ENCODE measurements at places on chromosomes 12 and 14.

- no peak for DNase-seq
Measured at GRCh38 chr12:3802721-3803120, 49.8 kb upstream of the CRACR2A start.

DNA sequence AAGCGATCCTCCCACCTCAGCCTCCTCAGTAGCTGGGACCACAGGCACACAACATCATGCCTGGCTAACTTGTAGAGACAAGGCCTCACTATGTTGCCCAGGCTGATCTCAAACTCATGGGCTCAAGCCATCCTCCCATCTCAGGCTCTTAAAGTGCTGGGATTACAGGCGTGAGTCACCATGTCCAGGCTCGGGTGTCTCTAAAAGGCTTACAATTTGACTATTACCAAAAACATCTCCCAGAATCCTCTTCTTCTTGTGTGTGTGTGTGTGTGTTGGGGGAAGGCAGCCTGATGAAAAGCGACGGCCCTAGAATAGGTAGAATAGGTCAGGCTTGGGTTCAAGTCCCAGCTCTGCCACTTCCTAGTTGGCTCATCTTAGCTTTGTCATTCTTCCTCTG is 16.8 kb downstream of the MSI1 start:
- DNase-seq, result no peak

- DNase-seq, result no peak
Measured at GRCh38 chr14:105169776-105170655, 1.4 kb upstream of the JAG2 start.

GRCh38 chr12:4242595-4242994 is 31.0 kb upstream of the CCND2 start:
- DNase-seq, result no peak

GRCh38 chr12:109737126-109737525 is 23.5 kb downstream of the FAM222A start:
- no peak for DNase-seq

DNA sequence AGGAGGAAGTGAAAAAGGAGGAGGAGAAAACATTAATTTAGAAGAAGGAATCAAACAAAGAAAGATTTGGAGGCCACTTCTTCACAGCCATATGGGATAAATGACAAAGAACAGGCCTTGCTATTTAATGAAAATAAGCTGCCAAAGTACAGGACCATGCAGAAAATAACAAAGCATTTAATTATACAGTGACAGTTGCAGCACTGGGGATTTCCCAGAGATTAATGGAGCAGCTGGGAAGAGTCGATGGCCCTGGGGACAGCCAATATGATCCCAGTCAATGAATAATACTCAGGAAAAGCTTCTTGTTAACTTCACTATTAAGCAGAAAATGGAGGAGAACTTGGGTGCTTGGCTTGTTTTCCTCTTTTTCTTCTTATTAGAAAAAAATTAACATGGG is 34.6 kb downstream of the RERG start:
- DNase-seq, result no peak

DNA sequence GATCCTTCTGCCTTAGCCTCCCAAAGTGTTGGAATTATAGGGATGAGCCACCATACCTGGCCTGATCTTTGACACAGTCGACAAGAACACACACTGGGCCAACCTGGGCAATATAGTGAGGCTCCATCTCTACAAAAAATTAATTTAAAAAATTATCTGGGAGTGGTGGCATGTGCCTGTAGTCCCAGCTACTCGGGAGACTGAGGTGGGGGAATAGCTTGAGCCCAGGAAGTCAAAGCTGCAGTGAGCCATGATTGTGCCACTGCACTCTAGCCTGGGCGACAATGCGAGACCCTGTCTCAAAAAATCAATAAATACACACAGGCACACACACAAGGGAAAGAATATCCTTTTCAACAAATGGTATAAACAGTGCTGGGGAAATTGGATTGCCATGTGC is 6.1 kb upstream of the OS9 start:
- no peak for DNase-seq

- DNase-seq, result no peak
Measured at GRCh38 chr12:25771476-25771875, 187.0 kb upstream of the RASSF8 start.

DNA sequence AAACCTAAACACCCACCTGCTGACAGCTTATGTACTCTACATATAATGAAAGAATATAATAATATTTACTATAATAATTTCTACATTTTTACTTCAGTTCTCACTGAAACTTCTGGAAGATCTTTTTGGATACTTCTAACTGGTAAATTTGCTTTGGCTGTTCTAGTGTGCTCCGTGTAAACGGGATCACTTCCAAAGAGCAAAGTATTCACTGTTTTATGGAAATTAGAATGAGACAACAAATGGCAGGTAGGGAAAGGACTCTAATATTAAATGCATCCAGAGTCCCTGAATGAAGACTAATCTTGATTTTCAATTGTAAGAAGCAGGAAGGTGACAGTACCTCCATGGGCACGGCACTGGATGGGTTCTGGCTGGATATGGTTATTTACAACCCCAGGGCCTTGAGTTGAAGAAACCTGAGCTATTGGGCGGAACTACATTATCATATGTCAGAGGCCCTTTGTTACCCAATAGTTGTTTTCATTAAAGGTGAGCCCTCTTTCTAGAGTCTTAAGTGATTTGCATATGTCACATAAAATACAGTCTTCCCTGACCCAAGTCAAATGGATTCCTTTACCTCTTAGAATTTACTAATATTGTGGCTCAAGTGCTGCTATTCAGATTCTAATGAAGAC is 10.7 kb downstream of the ERP29 start:
- peak; percentile 14 for DNase-seq

DNA sequence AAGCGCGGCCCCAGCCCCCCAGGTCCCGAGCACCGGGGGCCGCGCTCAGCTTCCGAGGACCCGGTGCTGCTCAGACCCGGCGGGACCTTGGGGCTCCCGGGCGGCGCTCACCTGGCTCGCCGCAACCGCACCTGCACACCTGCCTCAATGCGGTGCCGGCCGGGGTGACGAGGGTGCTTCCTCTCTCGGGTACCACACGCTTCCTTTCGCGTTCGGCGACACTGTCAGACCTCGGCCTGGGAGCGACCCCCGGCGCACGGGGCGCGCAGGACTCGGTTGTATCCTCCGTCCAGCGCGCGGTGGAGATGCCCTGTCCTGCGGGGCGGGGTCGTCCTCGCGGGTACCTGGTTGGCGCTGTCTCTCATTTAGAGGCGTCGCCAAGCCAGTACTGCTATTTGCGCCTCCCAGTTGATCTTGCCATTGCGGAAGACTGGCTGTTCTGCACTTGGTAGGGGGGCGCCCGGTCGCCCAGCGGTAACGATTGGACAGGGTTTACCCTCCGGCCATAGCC is 718 bp downstream of the PACS2 start:
- DNase-seq, result no peak

- no peak for DNase-seq
Measured at GRCh38 chr14:30935445-30935844, 61.1 kb downstream of the COCH start.

GRCh38 chr12:49905718-49906314 is 2.1 kb upstream of the FAIM2 start:
- DNase-seq, result no peak

GRCh38 chr14:51228890-51229289 is 11.2 kb upstream of the TMX1 start:
- DNase-seq, result no peak

- DNase-seq, result no peak
Measured at GRCh38 chr12:51941604-51942003, 9.9 kb upstream of the ACVR1B start.

- DNase-seq, result no peak
Measured at GRCh38 chr12:13199592-13199991, 3.1 kb downstream of the EMP1 start.

- no peak for DNase-seq
Measured at GRCh38 chr12:94705676-94706075, 55.3 kb upstream of the TMCC3 start.

DNA sequence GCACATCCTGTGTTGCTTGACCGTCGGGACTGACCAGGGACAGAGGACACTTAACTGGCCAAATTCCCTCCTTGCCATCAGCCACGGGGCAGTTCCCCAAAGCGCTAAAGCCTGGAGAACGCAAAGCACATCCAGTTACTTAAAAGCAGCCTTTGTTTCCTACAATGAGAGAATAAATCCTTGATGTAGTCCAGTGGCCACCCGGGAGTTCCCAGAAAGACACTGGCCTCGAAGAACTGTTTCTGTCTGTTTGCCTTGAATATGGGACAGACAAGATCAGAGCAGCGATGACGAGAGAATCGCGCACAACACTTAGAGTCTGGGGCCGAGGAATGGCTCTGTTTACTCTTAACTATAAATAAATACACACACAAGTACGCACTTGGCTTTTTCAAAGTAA is 102.2 kb downstream of the TNFAIP2 start:
- no peak for DNase-seq

DNA sequence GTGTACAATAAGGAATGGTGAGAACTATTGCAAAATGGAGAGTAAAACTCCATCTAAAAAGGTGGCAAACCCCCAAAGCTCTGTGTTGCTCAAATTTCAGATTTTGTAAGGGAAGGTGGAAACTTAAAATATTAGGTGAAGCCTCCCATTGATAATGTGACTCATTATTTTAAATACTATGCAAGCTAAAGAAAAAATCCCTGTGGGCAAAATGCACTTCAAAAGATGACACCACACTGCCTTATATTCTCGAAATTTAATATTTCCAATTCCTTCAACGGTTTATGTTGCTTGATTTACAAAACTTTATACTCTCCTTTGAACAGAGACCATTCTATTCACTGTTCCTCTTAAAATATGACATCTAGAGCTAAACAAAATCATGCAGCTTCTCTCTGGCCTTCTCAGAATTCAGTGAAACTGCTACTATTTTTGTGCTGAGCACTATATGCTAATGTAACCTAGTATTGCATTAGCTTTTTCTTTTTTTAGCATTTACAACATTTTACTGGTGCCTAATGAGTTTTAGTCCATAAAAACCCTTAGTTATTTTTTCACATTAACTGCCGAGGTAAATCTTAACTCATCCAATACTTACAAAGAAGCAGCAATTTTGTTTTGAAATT is 297.7 kb downstream of the SYT1 start:
- no peak for DNase-seq

- DNase-seq, result no peak
Measured at GRCh38 chr12:97877404-97877803, 414.8 kb downstream of the RMST start.

DNA sequence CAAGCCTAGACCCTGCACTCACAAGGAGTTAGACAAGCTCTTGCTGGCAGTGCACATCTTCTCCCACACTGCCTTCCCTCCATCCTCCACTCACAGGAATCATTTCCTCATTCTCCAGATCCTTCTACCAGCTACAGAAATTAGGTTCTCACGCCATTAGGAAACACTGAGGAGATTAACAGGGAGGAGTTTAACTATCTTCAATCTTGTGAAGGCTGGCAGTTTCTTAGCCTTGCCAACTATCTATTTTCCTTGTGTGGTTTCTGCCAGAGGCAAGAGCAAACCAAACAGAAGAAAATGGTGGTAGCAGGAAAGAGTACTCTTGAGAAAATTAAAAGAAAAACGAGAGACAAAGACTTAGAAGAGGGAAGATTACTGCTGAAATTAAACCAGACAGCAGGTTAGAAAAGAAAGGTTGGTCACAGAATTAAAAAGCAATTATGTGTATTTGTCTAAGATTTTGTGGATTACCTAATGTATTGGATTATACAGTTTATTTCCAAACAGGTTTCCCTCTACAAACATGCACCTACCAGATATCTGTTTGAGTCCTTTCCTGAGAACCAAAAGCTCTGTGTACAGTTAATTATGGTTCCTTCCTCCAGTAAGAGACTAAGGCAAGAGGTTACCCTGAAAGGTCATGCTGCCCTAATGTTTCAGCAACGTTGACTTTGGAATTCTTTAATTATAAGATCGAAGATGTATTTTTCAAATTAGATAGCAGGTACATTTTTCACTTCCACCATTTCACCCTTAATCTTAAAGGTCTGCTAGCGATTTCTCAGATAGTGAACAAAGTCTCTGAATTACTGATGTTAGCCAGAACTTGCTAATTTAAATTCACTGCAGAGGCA is 5.0 kb downstream of the RERG start:
- DNase-seq, result peak; percentile 17

DNA sequence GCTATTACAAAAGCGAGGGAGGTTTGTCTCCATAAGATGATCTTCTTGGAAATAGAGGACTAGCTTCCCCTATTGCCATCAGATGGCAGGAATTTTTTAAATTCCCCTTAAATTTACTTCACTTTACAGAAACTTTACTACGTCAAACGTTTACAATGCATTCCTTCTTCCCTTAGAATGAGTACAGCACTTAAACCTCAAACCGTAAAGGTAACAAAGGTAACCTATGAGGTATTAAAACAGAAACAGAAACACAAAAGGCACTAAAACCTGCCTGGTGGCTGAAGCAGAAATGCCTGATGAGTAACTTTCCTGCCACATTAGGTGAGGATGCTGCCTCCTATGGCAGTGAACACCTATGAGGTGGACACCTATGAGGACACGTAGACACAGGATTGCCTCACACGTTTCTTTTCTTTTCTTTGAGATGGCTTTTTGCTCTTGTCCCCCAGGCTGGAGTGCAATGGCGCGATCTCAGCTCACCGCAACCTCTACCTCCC is 25.0 kb downstream of the DIO2 start:
- no peak for DNase-seq

DNA sequence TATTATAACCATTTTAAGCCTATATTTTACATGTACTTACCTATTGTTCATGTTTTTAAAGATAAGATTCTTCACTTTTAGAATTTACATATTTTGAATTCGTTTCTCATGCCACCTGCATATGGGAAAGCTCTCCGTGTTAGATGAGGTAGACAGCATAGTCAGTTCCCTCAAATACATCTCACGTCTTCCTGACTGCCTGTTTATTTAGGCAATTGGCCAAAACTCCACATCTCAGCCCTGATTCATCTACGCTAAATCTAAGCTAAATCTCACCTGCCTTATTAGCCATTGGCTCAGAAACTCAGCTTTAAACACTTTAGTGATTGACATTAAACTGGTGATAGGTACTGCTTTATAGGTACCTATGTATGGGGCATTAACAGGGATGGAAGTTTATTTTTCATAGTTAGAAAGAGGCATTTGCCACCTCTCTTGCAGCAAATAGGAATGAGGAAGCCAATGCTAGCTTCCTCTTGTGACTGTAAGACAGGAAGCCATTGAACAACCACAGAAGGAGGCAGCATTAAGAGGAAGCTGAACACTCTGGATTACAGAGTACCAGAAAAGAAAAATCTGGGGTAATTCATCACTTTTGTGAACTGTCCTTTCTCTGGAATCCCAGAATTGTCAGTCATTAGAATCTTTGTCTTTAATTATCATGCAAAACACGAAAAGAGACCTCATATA is 111.9 kb downstream of the LRFN5 start:
- DNase-seq, result peak; percentile 28

GRCh38 chr12:6928703-6929407 is 1.1 kb downstream of the ATN1 start:
- no peak for DNase-seq

DNA sequence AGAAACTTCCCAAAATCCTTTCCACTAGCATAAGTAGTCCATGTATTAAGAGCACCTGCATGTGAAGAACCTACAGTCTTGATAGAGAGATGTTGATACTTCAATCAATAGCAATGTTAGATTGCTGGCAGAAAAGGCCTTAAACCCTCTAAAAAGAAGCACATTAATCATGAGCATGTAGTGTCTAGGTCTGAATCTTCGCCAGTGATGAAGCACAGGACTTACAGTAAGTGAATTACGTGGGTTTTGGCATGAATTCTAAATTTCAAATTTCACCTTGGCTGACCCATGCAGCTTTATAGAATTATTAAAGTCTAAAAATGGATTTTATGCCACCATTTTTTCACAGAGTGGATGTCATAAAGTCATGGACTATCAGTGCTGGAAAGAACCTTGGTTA is 791.6 kb upstream of the NOVA1 start:
- DNase-seq, result no peak
